ENCODE measurements at places on chromosomes 1 and 21.

DNA sequence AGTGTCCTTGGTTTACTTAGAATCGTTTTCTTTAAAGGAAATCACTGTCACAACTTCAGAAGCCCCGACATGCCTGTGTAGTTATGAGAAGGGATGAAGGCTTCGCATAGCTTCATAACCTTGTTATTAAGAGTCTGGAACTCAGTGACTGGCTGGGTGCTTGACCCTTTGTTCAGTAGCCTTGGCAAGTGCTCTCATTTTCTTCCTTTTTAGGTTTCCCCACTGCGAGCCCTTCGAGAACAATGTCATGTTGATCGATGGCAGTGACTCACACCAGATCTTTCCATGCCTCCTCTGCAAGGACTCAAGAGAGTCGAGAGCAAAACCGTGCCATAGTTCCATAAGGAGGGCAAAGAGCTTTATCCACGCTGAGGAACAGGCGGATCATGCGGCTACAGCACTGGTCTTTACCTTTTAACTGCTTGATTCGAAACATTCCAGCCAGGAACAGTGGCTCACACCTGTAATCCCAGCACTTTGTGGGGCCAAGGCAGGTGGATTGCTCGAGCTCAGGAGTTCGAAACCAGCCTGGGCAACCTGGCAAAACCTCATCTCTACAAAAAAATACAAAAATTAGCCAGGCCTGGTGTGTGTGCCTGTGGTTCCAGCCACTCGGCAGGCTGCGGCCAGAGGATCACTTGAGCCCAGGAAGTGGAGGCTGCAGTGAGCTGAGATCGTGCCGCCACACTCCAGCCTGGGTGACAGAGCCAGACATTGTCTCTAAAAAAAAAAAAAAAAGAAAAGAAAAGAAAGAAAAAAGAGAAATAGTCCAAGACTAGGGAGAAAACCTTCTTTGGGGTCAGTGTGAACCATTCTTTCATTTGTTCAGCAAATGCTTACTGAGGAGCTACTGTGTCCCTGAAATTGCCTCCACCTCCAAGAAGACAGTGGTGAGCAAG, 95.4 kb upstream of the ERRFI1 start:
- DNase-seq = no peak

DNA sequence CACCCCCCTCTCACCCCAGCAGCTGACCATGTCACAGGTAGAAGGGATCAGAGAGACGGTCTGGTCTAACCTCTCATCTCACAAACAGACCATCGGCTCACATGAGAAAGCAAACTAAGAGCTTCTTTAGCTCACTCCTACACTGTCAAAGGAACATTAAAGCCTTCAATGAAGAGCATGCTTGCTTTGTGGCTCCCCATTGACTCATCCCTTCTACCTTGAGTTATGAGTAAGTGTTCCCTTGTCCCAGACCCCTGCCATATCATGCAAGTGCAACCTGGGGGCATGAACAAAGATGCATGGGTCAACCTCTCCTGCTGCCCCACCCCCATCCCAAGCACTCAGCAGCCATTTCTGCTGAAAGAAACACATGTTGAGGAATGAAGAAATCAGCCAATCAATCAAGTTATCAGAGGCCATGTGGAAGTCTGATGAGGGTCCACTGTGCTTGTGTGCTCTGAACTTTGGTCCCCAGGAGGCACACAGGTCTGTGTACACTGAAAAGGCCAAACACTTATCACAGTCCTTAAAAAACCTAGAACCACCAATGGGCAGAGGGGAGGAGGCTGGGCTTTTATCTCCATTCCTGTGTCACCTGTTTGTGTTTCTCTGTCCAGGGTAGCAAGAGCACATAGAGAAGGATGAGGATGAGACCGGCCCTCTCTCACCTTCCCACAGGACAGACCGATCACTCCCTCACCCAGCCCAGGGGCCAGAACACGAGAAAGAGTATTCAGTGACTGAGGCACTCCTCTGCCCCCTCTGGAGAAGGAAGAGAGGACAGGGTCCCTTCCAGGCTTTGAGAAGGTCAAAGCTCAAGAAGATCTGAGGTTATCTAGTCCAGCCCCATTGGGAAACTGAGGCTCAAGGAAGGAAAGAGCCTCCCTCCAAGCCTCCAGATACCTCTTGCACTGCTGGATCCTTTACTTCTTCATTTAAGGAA, 9.5 kb downstream of the ETNK2 start:
- DNase-seq = no peak

- no peak for DNase-seq
Observed at GRCh38 chr1:228370439-228370940, 36.1 kb downstream of the TRIM11 start.

DNA sequence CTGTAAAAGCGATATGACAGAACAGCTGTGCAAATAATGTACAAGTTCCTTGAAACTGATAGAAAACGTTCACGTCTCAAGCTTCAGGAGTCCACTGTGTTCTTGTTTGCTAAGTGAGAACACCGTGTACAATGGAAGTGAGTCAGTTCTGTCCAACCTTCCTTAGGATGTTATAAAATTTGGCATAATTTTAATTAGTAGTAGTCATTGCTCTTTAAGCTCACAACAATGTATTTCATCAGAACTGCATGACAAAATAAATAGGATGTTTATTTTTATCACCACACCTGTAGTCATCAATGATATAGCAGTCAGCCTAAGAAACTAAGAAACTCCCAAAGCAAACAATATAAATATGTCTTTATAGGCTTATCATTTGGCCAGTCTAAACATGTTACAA, 53.0 kb downstream of the RGS2 start:
- DNase-seq = no peak

GRCh38 chr1:183379951-183380350, 38.2 kb downstream of the NMNAT2 start:
- no peak for DNase-seq

DNA sequence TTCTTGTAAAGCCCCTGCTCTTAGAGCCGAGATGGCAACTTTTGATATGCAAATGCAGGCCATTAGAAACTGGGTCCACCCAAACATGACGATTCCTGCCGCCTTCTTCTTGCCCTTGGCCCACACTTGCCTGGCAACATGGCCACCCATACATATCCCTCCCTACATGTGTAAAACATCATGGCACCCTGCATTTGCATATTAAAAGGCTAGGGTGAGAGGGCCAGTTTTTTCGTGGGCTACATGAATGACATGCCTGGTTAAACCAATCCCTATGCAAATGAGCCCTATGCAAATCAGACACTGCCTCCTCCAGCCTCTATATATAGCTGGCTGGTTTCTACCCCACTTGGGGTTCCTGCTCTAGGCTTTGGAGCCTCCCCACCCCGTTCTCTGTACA, 18.8 kb downstream of the PLA2G2A start:
- no peak for DNase-seq

GRCh38 chr21:33391656-33392055, 11.6 kb upstream of the IFNGR2 start:
- DNase-seq = no peak
